Activated T-cell treated with anti-CD3 and anti-CD28 coated beads, Interleukin-2, amount 50 U/mL, for 72 hours (primary cell): ENCODE measurements at places on chromosomes 7 and 10. TPM values are rescaled to one million over a fixed set of nuclear protein-coding genes. Genes with fewer than 3 reads are reported as not detected.

DNA sequence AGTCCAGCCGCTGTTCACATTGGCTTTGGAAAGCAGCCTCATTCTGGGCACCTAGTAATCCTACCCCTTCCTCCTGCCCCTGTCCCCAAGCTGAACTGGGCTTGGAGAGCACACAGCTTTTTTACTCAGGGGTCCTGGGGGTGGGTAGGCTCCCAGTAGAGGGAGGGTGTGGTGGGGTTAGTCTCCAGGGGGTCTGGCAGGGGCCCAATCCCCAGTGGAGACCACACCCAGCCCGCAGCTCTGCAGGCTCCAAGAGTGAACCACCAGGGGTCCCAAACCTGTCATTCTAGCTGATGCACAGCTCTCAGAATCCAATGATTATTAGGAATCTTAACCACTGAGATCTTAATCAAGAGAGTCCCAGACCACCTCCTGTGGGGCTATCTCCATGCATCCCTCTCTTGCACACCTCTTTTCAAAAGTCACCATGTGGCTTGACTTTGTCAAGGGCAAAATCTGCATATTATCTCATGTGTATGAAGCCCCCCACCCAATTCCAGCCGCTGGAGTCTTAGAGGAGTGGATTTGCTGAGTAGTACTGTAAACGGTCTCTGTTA, 2.7 kb downstream of the HOXA11 start:
- peaks cover 31% of the 10 kb centered on the region for H3K4me1 ChIP-seq
- peaks cover 77% of the 10 kb centered on the region for H3K27me3 ChIP-seq
- H3K4me3 ChIP-seq, result no peak overlapping the region
- H3K27ac ChIP-seq, result no peak overlapping the region
- H3K36me3 ChIP-seq, result no peaks in the 10 kb centered on the region
- DNase-seq, result no peak

GRCh38 chr10:70328967-70329366, 45.2 kb upstream of the NPFFR1 start:
- peaks cover 10% of the 10 kb centered on the region for H3K4me1 ChIP-seq
- no peak overlapping the region for H3K27ac ChIP-seq
- no peak overlapping the region for H3K4me3 ChIP-seq

- no peak overlapping the region for H3K4me3 ChIP-seq
- H3K36me3 ChIP-seq, result peaks cover 9% of the 10 kb centered on the region
- H3K27me3 ChIP-seq, result no peaks in the 10 kb centered on the region
- H3K4me1 ChIP-seq, result peaks cover 32% of the 10 kb centered on the region
- DNase-seq, result peak; percentile 14
Measured at GRCh38 chr10:32459051-32459698, 13.2 kb downstream of the CCDC7 start.

DNA sequence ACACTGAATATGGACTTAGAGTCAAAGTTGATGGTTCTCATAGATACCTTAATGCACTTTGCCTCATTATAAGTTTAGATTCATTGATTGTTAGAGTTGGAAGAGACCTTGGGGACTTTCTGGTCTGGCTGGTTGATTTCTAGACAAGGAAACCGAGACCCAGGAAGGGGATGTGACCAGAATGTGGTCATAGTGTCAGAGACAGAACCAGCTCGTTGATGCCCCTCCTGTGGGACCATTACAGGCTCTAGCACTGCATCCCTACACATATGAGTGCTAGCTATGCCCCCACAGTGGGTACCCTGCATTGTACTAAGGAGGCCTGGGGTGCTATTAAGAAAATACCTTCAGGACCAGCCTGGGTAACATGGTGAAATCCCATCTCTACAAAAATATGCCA, 306.6 kb downstream of the CAMK1D start:
- no peak for DNase-seq
- no peak overlapping the region for H3K27ac ChIP-seq
- no peaks in the 10 kb centered on the region for H3K27me3 ChIP-seq
- H3K4me3 ChIP-seq, result no peak overlapping the region
- H3K36me3 ChIP-seq, result no peaks in the 10 kb centered on the region

EBLN1 gene
- not detected for total RNA-seq

DNA sequence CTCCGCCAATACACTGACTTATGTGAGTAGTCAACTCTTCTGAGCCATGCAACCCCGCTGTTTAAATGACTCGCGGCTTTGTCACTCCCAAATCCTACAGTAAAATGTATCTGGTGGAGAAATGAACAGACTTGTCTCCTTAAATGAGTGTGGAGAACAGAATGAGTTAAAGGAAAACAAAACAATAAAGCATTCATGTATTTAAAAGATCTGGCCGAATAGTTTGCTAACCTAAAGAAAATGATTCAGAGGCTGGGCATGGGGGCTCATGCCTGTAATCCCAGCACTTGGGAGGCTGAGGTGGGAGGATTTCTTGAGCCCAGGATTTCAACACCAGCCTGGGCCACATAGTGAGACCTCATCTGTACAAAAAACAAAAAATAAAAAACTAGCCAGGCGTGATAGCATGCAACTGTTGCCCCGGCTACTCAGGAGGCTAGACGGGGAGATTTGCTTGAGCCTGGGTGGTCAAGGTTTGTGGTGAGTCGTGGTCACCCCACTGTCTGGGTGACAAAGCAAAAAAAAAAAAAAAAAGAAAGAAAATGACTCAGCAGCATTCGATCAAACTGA, 86.5 kb upstream of the PFKP start:
- H3K4me3 ChIP-seq, result no peak overlapping the region
- no peak overlapping the region for H3K27ac ChIP-seq
- H3K4me1 ChIP-seq, result peaks cover 2% of the 10 kb centered on the region
- H3K27me3 ChIP-seq, result peaks cover 2% of the 10 kb centered on the region

DNA sequence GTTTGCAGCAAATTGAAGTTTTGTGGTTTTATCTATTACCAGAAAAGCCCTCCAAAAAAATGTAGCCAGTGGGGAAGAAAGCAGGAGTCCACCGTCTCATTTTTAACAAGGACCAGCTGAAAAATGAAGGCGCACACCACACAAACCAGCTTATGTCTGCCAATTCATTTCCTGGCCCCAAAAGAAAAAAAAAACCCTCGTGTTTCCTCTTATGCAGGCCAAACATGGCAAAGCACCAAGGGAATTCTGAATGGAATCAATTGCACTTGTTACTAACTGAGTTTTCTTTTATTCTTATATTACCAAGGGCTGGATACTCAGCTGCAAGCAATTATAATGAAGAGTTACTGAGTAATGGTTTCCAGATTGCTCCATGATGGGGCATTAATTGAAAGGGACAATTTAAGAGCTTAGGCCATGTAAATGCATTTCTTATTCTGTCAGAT, 428.3 kb upstream of the NPVF start:
- H3K36me3 ChIP-seq, result no peaks in the 10 kb centered on the region
- no peak for DNase-seq
- H3K27ac ChIP-seq, result no peak overlapping the region
- no peaks in the 10 kb centered on the region for H3K27me3 ChIP-seq

GRCh38 chr10:60737242-60737641, 41.0 kb upstream of the CDK1 start:
- peaks cover 4% of the 10 kb centered on the region for H3K36me3 ChIP-seq
- peaks cover under 1% of the 10 kb centered on the region for H3K4me1 ChIP-seq
- H3K27me3 ChIP-seq, result peaks cover 4% of the 10 kb centered on the region

GRCh38 chr7:135160098-135160857, 10.2 kb downstream of the CYREN start:
- H3K36me3 ChIP-seq, result peaks cover 62% of the 10 kb centered on the region
- peak overlapping the region; percentile 57 for H3K4me3 ChIP-seq
- peaks cover 66% of the 10 kb centered on the region for H3K4me1 ChIP-seq
- DNase-seq, result no peak
- H3K27ac ChIP-seq, result peak overlapping the region; percentile 96

- H3K4me1 ChIP-seq, result peaks cover 26% of the 10 kb centered on the region
- peak overlapping the region; percentile 17 for H3K4me3 ChIP-seq
- no peaks in the 10 kb centered on the region for H3K27me3 ChIP-seq
- no peak for DNase-seq
- peak overlapping the region; percentile 4 for H3K27ac ChIP-seq
Measured at GRCh38 chr10:31004611-31005193, 27.0 kb downstream of the ZNF438 start.

GRCh38 chr10:110366635-110367034, 61.9 kb upstream of the SMNDC1 start:
- DNase-seq, result no peak
- peaks cover 87% of the 10 kb centered on the region for H3K4me1 ChIP-seq
- peaks cover 6% of the 10 kb centered on the region for H3K36me3 ChIP-seq
- H3K27me3 ChIP-seq, result no peaks in the 10 kb centered on the region
- peak overlapping the region; percentile 22 for H3K4me3 ChIP-seq
- peak overlapping the region; percentile 92 for H3K27ac ChIP-seq

DNA sequence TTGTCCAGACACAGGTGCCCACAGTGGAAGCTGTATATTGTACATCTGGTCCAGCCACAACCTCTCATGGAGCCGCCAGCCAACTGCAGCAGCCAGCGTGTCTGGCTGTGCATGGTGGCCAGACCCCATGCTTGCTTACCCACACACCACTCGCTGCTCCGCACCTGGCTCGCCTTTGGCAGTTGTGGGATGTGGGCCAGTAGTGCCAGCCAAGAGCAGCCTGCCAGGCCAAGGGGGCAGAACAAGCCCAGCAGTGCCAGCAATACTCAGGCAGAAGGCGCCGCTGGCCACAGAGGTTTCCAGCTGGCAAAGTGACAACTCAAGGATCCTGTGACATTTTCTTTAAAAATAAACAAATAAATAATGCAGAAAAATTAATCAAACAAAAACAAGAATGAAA, 11.7 kb upstream of the TMEM243 start:
- no peaks in the 10 kb centered on the region for H3K36me3 ChIP-seq
- H3K4me3 ChIP-seq, result no peak overlapping the region
- H3K4me1 ChIP-seq, result peaks cover 23% of the 10 kb centered on the region
- DNase-seq, result no peak

UNCX gene
- not detected for total RNA-seq

NOS3 gene
- 8.1 TPM for total RNA-seq

DNA sequence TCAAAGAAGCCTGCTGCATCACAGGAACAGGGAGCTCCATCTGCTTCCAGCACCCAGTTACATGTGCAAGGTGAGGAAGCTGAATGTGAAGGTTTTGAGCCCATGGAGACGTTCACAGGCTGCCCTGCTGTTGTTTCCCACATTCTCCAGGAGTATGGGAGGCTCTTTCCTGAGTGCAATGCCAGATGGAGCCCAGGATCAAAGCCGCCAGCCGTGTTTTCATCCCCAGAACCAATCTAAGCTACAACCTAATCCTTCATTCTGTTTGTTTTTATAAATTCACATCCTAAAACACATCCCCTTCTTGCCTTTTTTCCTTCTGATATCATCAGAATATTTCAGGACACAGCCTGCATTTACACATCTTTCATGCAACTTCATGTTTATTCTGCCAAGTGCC, 98.9 kb upstream of the PRR15 start:
- H3K4me3 ChIP-seq, result no peak overlapping the region
- H3K27me3 ChIP-seq, result peaks cover 9% of the 10 kb centered on the region
- no peak overlapping the region for H3K27ac ChIP-seq
- H3K36me3 ChIP-seq, result no peaks in the 10 kb centered on the region
